Psoas muscle (tissue), 8 donors: ENCODE measurements at places on chromosomes 11 and 22. TPM values are rescaled to one million over a fixed set of nuclear protein-coding genes. Genes with fewer than 3 reads are reported as not detected.

Gene OR10A2
- polyA plus RNA-seq = not detected

Gene ELMOD1
- 1.4 TPM for polyA plus RNA-seq

Gene OR5L1
- polyA plus RNA-seq = not detected

Gene CYP2D6
- 0.23 TPM for polyA plus RNA-seq

Gene DCHS1
- 0.98 TPM for polyA plus RNA-seq

Gene MYO18B
- 224 TPM for polyA plus RNA-seq

Gene FGF4
- polyA plus RNA-seq = not detected

Gene FBXO7
- 49.8 TPM for polyA plus RNA-seq

Gene C11orf91
- 0.14 TPM for polyA plus RNA-seq

GRCh38 chr22:43996170-43996980 lies 27.7 kb upstream of the PARVB start:
- peaks cover 23% of the 10 kb centered on the region for H3K4me1 ChIP-seq
- no peak overlapping the region for H3K27ac ChIP-seq
- peak overlapping the region; percentile 25 for H3K4me3 ChIP-seq
- H3K36me3 ChIP-seq = no peaks in the 10 kb centered on the region
- H3K27me3 ChIP-seq = no peaks in the 10 kb centered on the region

GRCh38 chr22:24185501-24186351 lies 4.4 kb downstream of the SUSD2 start:
- H3K4me1 ChIP-seq = no peaks in the 10 kb centered on the region
- no peaks in the 10 kb centered on the region for H3K27me3 ChIP-seq
- no peak overlapping the region for H3K27ac ChIP-seq
- H3K4me3 ChIP-seq = no peak overlapping the region
- H3K36me3 ChIP-seq = no peaks in the 10 kb centered on the region

GRCh38 chr11:15726221-15726746 lies 611.6 kb downstream of the INSC start:
- H3K27ac ChIP-seq = no peak overlapping the region

- no peak overlapping the region for H3K4me3 ChIP-seq
- DNase-seq = no peak
- no peaks in the 10 kb centered on the region for H3K4me1 ChIP-seq
- no peak overlapping the region for H3K27ac ChIP-seq
Observed at GRCh38 chr11:115585361-115586024, 81.3 kb upstream of the CADM1 start.

DNA sequence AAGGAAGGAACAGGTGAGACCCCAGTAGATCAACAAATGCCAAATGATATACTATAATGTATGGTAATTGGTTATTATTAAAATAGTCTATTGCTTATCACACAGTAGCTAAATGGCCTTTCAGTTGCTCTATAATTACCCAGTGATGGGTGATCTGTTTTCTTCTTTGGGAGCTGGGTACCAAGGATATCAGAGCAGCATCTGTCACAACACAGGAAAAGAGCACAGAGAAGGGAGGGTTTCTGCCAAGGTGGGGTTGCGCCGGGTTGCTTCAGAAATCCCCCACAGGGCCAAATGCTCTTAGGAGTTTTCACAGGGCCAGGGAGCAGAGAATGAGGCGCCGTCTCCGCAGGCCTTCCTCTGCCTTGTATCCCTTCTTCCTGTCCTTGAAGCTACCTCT lies 469.4 kb downstream of the INSC start:
- no peak overlapping the region for H3K27ac ChIP-seq
- H3K4me3 ChIP-seq = no peak overlapping the region
- peaks cover 18% of the 10 kb centered on the region for H3K4me1 ChIP-seq
- no peaks in the 10 kb centered on the region for H3K36me3 ChIP-seq
- H3K27me3 ChIP-seq = no peaks in the 10 kb centered on the region

- no peaks in the 10 kb centered on the region for H3K4me1 ChIP-seq
- DNase-seq = peak; percentile 82
- H3K27me3 ChIP-seq = no peaks in the 10 kb centered on the region
- H3K27ac ChIP-seq = peak overlapping the region; percentile 23
Observed at GRCh38 chr11:2837096-2837601, 48.4 kb downstream of the CDKN1C start.

DNA sequence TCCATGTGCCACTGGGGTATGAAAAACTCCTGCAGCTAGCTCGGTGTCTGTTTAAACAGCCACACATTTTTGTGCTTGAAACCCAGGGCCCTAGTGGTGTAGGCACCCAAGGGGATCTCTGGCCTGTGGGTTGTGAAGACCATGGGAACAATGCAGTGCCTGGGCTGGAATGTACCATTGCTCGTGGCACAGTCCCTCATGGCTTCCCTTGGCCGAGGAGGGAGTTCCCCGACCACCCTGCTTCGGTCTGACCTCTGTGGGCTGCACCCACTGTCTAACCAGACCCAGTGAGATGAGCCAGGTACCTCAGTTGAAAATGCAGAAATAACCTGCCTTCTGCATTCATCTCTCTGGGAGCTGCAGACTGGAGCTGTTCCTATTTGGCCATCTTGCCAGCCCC lies 214.0 kb downstream of the TRPC6 start:
- no peak overlapping the region for H3K27ac ChIP-seq
- no peaks in the 10 kb centered on the region for H3K27me3 ChIP-seq

- H3K27me3 ChIP-seq = no peaks in the 10 kb centered on the region
- no peak overlapping the region for H3K27ac ChIP-seq
- no peak overlapping the region for H3K4me3 ChIP-seq
- H3K4me1 ChIP-seq = no peaks in the 10 kb centered on the region
- no peaks in the 10 kb centered on the region for H3K36me3 ChIP-seq
Observed at GRCh38 chr11:45679806-45680205, 14.4 kb upstream of the CHST1 start.

- H3K4me3 ChIP-seq = no peak overlapping the region
- no peak for DNase-seq
- H3K36me3 ChIP-seq = no peaks in the 10 kb centered on the region
- H3K27me3 ChIP-seq = no peaks in the 10 kb centered on the region
- H3K27ac ChIP-seq = no peak overlapping the region
Observed at GRCh38 chr22:26168330-26168851, 871 bp upstream of the SEZ6L start.

DNA sequence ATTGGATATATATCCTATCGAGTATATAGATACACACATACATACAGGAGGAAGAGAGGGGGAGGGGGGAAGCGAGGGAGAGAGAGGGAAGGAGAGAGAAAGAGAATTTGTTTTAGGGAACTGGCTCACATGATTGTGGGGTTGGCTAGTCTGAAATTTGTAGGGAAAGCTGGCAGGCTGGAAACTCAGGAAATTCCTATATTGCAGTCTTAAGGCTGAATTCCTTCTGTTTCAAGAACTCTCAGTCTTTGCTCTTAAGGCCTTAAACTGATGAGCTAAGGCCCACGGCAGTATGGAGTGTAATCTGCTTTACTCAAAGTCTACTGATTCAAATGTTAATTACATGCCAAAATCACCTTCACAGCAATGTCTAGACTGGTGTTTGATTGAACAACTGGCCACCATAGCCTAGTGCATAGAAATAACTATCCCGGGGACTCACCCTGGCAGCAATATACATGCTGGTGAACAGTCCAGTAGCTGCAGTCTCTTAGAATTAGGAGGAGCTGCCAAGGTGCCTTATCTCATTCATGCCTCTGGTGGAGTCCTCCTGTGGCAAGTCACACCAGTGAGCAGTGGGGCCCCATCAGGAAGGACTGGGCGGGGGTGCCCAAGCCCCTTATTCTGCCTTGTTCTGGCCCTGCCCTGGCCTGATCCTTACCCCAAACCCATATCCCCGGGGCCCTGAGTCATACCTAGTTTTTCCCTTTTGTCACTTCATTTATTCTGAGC lies 59.7 kb upstream of the AMPD3 start:
- no peak for DNase-seq
- H3K4me1 ChIP-seq = no peaks in the 10 kb centered on the region
- H3K36me3 ChIP-seq = no peaks in the 10 kb centered on the region
- H3K27me3 ChIP-seq = no peaks in the 10 kb centered on the region

- H3K36me3 ChIP-seq = peaks cover 12% of the 10 kb centered on the region
- peak; percentile 10 for DNase-seq
- H3K4me1 ChIP-seq = peaks cover 33% of the 10 kb centered on the region
- no peak overlapping the region for H3K4me3 ChIP-seq
Observed at GRCh38 chr22:28017859-28018258, 98.8 kb upstream of the PITPNB start.

GRCh38 chr11:64558065-64558745 lies 32.8 kb upstream of the SLC22A12 start:
- peaks cover 3% of the 10 kb centered on the region for H3K27me3 ChIP-seq
- DNase-seq = no peak
- H3K4me1 ChIP-seq = peaks cover 7% of the 10 kb centered on the region
- H3K27ac ChIP-seq = no peak overlapping the region
- H3K36me3 ChIP-seq = no peaks in the 10 kb centered on the region
- no peak overlapping the region for H3K4me3 ChIP-seq

- no peak overlapping the region for H3K4me3 ChIP-seq
- DNase-seq = no peak
- no peaks in the 10 kb centered on the region for H3K4me1 ChIP-seq
Observed at GRCh38 chr11:34641456-34641855, 20.6 kb downstream of the EHF start.

DNA sequence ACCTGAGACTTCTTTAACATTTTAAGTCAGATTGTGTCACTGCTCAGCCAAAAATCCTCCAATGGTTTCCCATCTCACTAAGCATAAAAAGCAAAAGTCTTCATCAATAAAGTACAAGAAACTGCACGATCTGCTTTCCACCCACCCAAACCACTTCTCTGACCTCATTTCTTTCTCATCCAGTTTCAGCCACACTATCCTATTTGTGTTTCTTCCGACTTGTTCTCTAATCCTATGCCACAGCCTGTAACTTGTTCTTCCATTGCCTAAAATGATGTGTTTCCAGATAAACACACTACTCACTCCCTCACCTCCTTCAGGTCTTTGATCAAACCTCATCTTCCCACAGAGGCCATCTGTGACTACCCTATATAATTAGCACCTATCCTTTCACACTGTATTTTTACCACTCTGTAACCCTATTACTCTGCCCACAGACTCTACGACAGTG lies 28.4 kb downstream of the ARHGAP32 start:
- no peak overlapping the region for H3K27ac ChIP-seq
- H3K4me3 ChIP-seq = no peak overlapping the region
- H3K27me3 ChIP-seq = no peaks in the 10 kb centered on the region
- DNase-seq = no peak
- no peaks in the 10 kb centered on the region for H3K4me1 ChIP-seq
- H3K36me3 ChIP-seq = no peaks in the 10 kb centered on the region

DNA sequence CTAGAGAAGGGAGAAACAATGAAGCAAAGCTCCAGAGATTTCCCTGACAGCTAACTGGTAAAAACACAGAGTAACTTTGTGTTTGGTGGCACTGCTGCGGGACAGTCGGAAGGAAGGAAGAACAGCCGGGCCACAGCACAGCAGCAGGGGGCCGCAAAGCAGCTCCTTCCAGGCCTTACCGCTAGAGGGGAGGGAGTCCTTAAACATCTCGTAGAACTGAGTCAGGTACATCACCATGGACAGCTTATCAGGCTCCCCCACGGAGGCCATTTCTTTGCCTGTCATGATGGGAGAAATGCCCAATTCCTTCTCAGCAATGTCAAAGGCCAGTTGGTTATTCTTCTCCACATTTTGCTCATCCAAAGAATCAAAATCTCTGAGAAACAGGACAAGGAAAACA lies 114.6 kb upstream of the BID start:
- H3K27ac ChIP-seq = peak overlapping the region; percentile 94
- H3K36me3 ChIP-seq = peaks cover 59% of the 10 kb centered on the region
- DNase-seq = no peak
- no peaks in the 10 kb centered on the region for H3K27me3 ChIP-seq
- H3K4me3 ChIP-seq = no peak overlapping the region

- H3K4me1 ChIP-seq = peaks cover 17% of the 10 kb centered on the region
- no peaks in the 10 kb centered on the region for H3K27me3 ChIP-seq
- no peak overlapping the region for H3K4me3 ChIP-seq
- no peaks in the 10 kb centered on the region for H3K36me3 ChIP-seq
- no peak overlapping the region for H3K27ac ChIP-seq
- no peak for DNase-seq
Observed at GRCh38 chr22:17985606-17986005, 38.8 kb downstream of the MICAL3 start.

GRCh38 chr11:116138280-116138679 lies 634.1 kb upstream of the CADM1 start:
- H3K36me3 ChIP-seq = no peaks in the 10 kb centered on the region
- H3K27ac ChIP-seq = no peak overlapping the region
- no peak for DNase-seq
- H3K4me1 ChIP-seq = no peaks in the 10 kb centered on the region
- H3K27me3 ChIP-seq = peaks cover 15% of the 10 kb centered on the region

- H3K4me1 ChIP-seq = no peaks in the 10 kb centered on the region
- H3K36me3 ChIP-seq = no peaks in the 10 kb centered on the region
- H3K27me3 ChIP-seq = no peaks in the 10 kb centered on the region
Observed at GRCh38 chr22:37526376-37526775, 7.2 kb upstream of the CARD10 start.

DNA sequence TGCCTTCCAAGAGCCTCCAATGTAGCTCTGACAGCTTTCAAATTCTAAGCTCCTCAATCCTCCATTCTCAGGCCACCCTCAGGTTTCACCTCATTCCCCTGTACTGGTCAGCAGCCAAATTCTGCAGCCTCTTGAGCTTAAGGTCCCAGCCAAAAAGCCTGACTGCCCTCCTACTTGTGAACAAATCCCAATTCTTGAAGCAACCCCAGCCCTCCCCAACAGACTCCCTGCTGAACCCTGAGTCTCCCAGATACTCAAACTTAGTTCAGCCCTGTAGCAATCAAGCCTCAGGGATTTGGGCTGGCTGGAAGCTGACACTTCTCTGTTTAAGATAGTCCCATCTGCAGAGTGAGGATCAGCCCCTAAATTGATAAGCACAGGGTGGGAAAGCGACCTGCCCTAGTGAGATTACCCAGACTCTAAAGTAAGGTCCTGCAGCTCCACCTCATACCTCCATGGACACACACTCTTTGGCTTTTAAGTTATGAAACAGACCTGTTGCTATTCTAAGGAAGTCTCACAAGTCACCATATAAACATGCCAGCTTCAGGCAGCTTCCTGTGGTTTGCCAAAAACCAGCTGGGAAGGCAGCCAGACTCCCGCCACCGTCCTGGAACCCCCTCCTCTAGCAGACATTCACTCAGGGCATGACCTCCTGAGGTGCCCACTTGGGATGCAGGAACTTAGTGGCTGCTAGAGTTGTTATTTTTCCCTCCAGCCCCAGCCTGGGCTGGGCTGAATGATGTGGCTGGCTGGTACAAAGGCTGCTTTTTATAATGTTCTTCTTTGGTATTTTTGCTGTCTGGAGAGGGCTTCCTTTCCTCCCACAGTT lies 82.5 kb upstream of the PICALM start:
- H3K4me3 ChIP-seq = no peak overlapping the region
- H3K27ac ChIP-seq = peak overlapping the region; percentile 33
- H3K36me3 ChIP-seq = no peaks in the 10 kb centered on the region
- no peak for DNase-seq
- H3K27me3 ChIP-seq = no peaks in the 10 kb centered on the region
